ENCODE measurements at places on chromosomes 2 and 18.

- DNase-seq, result no peak
Observed at GRCh38 chr2:18167871-18168270, 289.4 kb downstream of the KCNS3 start.

DNA sequence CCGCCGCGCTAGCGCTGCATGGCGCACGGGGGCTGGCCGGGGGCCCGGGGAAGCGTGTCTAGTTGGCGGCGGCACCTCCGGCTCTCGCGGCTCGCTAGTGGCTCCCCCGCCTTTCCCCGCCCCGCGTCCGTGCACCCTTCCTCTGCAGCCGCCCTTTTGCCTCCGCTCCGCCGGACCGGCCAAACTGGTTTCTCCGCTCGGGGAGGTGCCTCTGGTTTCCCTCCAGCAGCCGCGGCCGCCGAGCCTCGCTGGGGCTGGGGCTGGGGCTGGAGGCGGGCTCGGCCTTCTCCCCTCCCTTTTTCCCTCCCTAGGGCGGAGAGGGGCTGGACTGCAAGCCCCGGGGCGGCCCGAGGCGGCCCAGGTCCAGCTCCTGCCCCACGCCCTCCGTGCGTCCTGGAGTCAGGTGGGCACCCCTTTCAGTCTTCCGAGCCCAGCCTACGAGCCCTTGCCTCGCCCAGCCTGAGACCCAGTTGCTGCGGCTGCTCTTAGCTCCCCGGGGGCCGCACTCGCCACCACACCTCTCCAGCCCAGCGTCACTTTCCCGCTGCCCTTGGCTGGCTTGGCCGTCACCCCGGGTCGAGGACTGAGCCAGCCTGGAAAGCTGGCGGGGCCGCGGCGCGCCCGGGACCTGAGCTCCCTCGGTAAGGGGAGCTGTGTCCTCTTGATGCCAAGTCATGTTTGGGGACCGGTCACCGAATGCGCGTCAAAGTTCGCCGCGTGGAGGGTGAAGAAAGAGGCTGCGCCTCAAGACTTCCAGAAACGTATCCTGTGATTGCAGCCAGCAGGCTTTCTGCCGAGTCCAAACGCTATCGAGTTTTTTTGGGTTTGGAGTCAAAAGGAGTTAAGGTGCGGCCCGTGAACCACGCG, at the start of gene ATP8B1:
Gene ATP8B1 (minus strand): TSS at position 213 of the 867 bp plus-strand sequence. CDS start 71,508 bp downstream, outside the sequence.
- no peak for DNase-seq

- DNase-seq, result no peak
Observed at GRCh38 chr2:161243905-161244304, 64.3 kb upstream of the PSMD14 start.

DNA sequence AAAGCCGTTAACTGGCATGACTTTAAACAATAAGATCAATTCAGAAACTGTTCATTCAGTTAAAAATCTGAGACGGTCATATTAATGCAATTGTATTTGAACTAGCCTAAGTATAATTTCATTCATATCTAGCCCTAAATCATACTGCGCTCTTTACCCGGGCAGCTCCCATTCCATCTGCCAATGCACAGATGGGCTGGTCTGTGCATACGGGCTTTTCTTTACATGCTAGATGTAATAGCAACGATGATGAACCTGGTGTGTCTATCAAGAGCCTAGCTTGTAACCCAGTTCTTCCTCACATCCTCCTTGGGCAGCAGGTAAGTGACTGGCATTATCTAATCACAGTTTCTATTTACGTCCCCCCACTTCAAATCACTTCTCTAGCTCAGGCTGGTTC, 631.5 kb upstream of the KLHL29 start:
- no peak for DNase-seq

DNA sequence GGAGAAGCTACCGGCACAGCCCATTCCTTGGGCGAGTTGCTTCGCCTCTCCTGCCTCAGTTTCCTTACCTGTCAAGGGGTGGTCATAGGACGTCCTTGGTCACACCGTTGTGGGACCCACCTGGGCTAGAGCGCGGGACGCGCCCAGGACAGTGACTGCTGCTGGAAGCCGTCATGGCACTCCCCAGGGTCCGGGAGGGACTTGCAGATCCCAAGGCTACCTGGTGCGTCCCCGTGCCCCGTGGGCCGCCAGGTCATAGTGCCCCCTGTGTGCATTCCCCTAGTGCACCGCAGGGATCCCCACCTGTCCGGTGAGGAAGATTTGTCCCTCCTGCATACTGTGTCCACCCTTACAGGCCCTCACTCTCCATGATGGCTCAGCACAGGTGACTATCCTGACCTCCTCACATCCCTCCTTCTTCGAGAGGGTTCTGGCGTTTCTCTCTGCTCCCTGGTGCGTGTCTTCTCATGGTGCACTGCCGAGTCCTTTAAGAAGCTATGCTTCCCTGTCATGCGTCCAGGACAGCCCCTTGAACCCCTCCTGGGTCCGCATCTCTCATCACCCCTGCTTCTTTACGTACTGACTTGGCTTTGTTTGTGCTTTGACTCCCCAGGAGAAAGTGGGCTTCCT, 886 bp upstream of the STK25 start:
- DNase-seq, result peak; percentile 9

GRCh38 chr2:149572102-149572953, 15.2 kb downstream of the MMADHC start:
- no peak for DNase-seq

GRCh38 chr18:6414118-6414722, 491 bp downstream of the L3MBTL4 start:
- DNase-seq, result no peak

DNA sequence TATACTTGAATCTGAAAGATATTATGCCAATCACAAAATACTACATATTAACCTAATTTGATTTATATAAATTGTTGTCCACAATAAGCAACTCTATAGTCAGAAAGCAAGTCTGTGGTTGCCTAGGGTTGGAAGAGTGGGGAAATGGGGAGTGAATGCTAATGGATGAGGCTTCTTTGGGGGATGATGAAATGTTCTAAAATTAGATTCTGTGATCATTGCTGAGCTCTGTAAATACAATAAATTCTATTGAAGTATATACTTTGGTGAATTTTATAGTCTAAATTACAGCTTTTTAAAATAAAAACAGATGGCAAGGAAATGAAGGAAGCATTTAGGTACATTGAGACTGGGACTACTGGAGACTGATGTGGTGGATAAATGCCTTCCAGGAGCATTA, 275.5 kb downstream of the MBD2 start:
- no peak for DNase-seq

GRCh38 chr2:231780909-231781797, at the start of gene PDE6D:
PDE6D (minus strand) TSS chr2:231781282; CDS start chr2:231781114, 168 bp downstream.
- DNase-seq, result peak; percentile 97

DNA sequence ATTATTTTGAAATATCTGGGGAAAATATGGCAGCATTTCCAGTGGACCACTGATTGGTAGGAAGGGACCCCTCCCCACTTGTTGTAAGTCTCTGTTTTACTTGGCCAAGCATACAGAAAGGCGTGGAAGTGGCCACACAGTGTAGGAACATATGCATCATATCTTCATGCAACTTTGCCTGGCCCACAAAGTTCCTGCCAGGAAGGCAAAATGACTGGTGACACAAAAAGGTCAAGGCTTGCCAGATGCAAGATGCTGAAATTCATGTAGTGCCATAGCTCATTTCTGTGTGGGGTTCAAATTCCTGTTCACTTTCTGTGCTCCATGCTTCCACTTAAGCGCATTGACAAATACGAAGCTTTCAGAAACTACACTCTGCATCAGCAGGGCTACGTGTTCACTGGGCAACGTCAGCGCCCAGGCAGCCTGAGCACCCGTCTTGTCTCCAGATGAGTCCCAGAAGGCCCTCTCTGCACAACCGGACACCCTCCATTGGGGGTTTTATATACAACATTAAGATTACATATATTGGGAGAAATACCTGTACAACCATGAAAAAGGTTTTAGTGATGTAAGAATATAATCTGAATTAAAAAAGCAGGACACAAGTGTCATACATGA, 3.6 kb downstream of the DYNC2LI1 start:
- DNase-seq, result no peak

DNA sequence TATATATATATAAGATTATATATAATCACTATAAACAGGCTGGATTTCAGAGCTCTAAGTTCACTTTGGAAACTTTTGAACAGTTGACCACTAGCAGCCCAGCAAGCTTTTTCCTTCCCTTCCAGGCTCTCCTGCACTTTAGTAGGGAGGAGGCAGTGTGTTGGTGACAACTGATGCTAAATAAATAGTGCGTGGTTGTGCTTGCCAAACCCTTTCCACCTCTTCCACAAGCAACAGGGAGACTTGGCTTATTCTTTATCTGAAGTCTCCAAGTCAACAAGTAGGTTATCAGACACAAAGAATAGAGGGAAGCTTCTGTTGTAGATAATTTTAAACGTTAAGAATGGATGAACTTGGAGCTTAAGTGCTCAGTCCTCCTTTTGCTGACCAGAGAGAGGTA, 408.2 kb upstream of the HNRNPA3 start:
- no peak for DNase-seq

GRCh38 chr2:142741764-142742269, 135.6 kb upstream of the KYNU start:
- DNase-seq, result no peak

- DNase-seq, result no peak
Observed at GRCh38 chr2:9613291-9613690, 17.5 kb downstream of the YWHAQ start.

Data from activated CD4-positive, alpha-beta T cell treated with anti-CD3 and anti-CD28 coated beads for 4 hours (primary cell).